ENCODE measurements at places on chromosomes 3 and 15. TPM values are rescaled to one million over a fixed set of nuclear protein-coding genes. Genes with fewer than 3 reads are reported as not detected.

Gene POC1A
- total RNA-seq, result 19.1 TPM

Gene SERINC4
- 0.08 TPM for total RNA-seq

Gene PIGZ
- total RNA-seq, result 1.1 TPM

Gene RASGRP1
- total RNA-seq, result 0.32 TPM

Gene NR2C2
- 20.6 TPM for total RNA-seq
